Fibroblast of lung (primary cell): ENCODE measurements at places on chromosomes 7 and 10. TPM values are rescaled to one million over a fixed set of nuclear protein-coding genes. Genes with fewer than 3 reads are reported as not detected.

The ICA1 gene
- under 0.01 and 0.17 TPM in 2 replicates for total RNA-seq

The PHYHIPL gene
- total RNA-seq, result not detected in 2 replicates

The RBAK gene
- 6.9 TPM in 2 replicates for total RNA-seq

The TDRD1 gene
- total RNA-seq, result 0.26 TPM in 1 of 2 replicates, not detected in the other

The CTAGE8 gene
- total RNA-seq, result 0.26 and 0.83 TPM in 2 replicates

The UCMA gene
- not detected in 2 replicates for total RNA-seq

The CFAP69 gene
- 6.2 and 7.1 TPM in 2 replicates for total RNA-seq

The PRSS1 gene
- total RNA-seq, result not detected in 2 replicates

The TAS2R4 gene
- 1.5 TPM in 2 replicates for total RNA-seq

The C10orf67 gene
- under 0.01 TPM in 2 replicates for total RNA-seq

The PLPP4 gene
- total RNA-seq, result 0.26 and 1.2 TPM in 2 replicates

The OR6V1 gene
- not detected in 2 replicates for total RNA-seq

The AGAP5 gene
- 1.8 and 3.1 TPM in 2 replicates for total RNA-seq

DNA sequence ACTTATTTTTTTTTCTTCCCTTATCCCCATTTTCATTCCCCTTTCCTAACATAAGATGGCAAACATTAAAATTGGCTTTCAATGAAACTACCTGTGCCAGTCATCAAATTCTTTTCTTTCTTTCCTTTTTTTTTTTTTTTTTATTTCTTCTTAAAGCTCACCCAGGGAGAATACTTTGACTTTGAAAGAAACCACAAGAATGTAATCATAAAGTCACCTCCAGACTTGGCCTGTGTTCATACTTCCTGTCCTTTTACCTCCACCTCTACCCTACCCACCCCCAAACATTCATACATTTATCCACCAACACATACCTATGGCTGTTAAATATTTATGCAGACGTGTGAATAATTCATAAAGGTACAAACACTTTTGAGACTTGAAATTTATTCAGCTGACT, 254.6 kb downstream of the SLC25A13 start:
- DNase-seq, result no peak

DNA sequence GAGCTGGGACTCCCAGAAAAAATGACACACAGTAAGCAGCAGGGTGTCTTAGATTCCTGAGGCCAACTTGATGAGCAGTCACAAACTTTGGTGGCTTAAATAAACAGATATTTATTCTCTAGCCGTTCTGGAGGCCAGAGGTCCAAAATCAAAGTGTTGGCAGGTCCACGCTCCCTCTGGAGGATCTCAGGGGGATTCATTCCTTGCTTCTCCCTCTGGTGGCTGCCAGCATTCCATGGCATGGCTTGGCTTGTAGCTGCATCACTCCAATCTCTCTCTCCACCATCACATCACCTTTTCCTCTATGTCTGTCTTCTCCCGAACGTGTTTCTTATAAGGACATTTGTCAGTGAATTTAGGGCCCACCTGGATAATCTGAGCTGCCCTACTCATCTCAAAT, 98.4 kb downstream of the OSBPL3 start:
- DNase-seq, result no peak

GRCh38 chr7:271266-272107, 18.5 kb upstream of the FOXL3 start:
- DNase-seq, result no peak

DNA sequence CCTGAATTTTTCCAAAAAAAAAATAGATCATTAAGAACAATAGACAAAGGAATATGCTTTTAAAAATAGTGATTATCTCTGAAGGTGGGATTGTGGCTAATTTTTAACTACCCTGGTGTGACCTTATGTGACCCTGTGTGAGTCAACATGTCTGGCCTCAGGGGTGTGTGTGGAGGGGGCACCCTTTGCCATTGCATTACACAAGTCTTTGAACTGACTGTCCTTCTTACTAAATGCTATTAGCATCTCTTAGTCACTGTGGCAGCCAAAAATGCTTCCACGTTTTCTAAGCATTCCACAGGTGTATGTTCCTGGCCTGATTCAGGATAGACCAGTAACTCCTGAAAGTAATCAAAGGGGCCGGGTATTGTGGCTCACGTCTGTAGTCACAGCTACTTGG, 175.4 kb downstream of the MGMT start:
- no peak for DNase-seq

DNA sequence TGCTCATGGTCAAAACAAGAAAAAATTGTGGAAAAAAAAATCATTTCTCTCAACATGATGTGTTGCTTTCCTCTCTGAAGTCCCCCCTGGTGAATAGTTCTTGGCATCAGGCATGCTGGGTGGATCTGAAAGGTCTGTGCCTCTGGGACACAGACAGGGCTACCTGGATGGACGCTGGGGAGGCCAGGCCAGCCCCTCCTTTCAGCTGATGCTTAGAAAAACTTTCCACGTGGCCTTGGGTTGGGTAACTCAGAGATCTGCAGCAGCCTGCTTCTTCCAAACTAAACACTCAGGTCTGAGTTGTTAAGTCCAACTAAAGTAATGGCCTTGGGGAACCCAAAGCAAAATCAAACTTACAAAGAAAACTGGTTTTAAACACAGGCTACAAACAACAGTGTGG, 113.0 kb downstream of the CCDC3 start:
- no peak for DNase-seq

- peak; percentile 69 for DNase-seq
Observed at GRCh38 chr7:91517201-91517785, 253.1 kb downstream of the FZD1 start.

- no peak for DNase-seq
Observed at GRCh38 chr10:108582888-108583287, 1340.4 kb downstream of the XPNPEP1 start.

- DNase-seq, result no peak
Observed at GRCh38 chr7:78535655-78536054, 737.1 kb downstream of the PHTF2 start.

DNA sequence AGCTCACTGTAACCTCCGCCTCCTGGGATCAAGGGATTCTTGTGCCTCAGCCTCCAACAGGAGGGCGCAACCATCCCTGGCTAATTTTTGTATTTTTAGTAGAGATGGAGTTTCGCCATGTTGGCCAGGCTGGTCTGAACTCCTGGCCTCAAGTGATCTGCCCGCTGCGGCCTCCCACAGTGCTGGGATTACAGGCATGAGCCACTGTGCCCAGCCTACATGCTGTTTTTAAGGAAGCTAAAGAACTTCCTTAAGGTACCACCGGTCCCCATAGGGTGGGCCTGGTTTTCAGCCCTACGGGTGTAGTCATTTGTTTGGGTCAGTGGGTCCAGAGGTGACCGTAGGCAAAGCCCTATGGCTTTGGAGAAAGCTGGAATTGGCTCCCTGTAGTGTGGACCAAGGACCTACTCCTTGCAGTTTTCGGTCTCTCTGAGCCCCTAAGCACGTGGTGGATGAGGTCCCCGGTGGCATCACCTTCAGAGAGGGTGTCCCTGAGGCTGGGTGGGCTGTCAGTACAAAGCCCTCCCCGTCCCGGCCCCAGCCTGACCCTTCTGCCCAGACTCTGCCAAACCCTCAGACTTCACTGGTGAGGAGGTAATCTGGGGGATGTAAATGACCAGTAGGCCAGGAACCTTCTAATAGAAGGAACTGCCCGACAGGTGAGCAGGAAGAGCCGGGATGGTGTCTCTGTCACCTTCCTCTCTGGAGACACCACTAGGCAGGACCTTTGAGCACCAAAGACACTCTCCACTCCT, 30.5 kb downstream of the ANXA11 start:
- DNase-seq, result no peak
